ENCODE measurements at places on chromosomes 12 and 14.

- no peak for DNase-seq
These were observed 106.4 kb downstream of the EPS8 start for GRCh38 chr12:15682826-15683225.

- no peak for DNase-seq
These were observed 83.4 kb downstream of the CNTN1 start for GRCh38 chr12:40775661-40776060.

DNA sequence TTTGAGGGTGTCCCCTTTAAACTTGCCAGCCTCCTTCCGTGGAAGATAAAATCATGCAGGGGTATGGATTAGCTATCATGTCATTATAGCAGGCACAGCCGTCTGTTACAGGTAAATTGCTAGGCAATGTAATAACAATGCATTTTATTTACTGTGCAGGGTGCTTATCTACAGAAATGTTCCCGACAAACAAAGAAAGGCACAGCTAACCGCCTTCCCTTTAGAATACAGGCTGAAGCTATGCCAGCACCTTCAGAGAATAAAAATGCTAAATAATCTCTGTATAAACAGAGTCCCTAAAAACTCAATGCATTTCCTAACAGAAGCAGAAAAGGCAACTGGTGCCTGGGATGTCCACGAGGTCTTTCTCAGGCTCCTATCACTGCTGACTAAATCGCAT, 239.2 kb downstream of the SPTSSA start:
- no peak for DNase-seq

GRCh38 chr14:37595809-37596621, 586 bp downstream of the TTC6 start:
- peak; percentile 74 for DNase-seq

DNA sequence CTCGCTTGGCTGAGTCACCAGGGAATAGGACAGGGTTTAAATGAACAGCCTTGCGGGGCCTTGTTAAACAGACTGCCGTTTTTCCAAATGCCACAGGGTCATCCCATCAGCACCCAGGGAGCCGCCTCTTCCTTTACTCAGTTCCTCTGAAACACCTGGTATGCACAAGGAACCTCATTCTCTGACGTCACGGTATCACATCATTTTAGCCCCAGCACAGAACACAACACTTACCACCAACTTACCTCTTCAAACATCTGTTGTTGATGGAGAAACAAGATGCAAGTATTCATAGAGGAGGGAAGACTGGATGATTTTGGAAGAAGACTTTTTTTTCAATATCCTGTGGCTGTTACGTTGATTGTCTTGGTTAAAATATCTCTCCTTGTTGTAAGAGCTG, 535.3 kb upstream of the TMEM132C start:
- no peak for DNase-seq

DNA sequence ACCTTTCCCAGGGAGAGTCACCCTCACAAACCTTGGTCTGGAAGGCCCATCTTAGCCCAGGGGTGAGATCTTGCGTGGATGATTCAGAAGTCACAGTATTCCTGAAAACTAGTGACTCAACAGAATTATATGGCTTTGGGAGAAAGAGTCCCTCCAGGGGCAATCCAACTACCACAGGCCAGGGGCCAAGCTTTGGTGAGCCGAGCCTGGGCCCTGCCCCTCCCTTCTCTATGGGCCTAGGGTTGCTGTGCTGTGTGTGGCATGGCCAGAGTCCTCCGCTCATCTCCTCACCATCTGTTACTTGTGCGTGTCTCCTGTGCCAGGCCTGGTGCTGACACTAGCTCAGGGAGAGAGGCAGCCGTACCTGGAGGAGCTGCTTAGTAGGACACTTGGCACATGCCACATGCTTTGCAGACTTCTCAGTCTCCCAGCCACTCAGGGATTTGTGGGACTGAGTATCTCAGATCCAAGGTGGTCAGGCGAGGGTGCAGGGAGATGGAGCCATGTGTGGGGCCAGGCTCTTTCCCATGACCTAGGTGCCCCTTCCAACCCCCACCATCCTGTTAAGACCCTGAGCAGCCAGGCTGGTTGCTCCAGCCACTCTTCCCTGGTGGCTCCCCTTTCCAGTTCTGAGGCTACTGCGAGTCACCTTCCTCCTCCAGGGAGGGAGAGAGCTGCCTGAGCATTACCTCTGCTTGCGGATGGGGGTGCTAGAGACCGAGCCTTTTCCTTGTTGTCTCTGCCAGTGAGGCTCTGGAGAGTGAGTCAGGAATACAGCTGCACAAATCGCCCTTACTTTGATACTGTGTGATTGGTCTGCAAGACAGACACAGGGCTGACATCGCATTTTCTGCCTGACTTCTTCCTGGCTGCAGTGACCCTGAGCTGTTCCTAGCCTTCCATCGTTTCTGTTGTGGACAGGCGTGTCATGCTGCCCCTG, 94.1 kb downstream of the SLC25A47 start:
- peak; percentile 85 for DNase-seq

DNA sequence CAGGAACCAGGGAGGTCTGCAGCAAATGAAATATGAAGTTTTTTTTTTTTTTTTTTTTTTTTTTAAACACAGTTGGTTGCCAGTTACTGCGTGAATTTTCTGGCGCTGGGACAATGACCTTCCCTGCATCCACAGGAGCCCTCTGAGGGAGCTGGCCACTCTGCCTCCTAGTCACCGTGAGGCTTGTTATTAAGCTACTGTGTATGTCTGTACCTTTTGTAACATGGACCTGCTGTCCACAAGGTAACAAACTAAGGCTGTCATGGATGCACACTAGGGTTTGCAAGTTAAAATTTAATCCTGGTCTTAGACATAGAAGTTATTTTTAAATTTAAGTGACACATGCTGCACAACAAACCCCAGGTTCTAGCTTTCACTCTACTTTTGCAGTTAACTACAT, 211.0 kb downstream of the SSPN start:
- DNase-seq: no peak

GRCh38 chr12:115386946-115387345, 703.0 kb upstream of the TBX3 start:
- DNase-seq: no peak

- no peak for DNase-seq
These were observed 6.3 kb upstream of the NFE2 start for GRCh38 chr12:54306925-54307741.

DNA sequence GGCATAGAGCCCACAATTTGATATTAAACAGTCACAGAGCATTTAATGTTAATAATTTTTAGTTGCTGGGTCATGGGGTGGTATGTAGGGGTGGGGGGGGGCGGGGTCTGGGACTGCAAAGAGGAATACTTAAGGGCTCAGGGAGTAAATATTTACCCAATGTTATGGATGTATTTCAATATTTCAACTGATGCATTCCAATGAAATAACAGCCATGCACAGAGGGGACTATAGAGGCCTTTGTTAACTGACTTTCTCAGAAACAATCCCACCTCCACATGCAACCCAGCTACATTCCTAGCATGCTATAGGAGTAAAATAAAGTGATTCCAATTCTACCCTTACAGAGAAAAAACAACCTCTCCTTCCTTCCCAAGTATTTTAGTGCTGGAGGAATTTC, 7.9 kb upstream of the BBS10 start:
- DNase-seq: no peak

- DNase-seq: no peak
These were observed 57.6 kb downstream of the HEATR5A start for GRCh38 chr14:31362746-31363145.

DNA sequence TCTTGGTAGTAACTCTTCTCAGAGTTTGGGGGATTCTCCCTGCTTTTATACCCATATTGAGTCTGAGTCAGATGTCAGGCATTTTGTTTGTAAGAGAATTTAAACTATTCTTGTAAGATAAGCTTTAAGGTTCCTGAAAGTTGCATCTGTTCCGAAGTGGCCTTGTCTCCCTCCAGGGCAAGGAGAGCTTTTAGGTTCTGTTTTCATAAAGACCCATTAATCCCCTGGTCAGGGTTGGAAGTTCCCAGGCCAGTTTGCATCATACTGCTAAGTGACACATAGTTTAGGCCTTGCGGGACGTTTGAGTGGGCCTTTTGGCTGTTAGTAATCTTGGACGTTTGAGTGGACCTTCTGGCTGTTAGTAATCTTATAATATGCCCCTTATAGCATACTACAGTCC, 396.7 kb downstream of the NPAS3 start:
- DNase-seq: no peak

GRCh38 chr12:53383258-53383657, 3.3 kb downstream of the SP1 start:
- DNase-seq: no peak

- peak; percentile 89 for DNase-seq
These were observed at the start of gene GLIPR1L1 for GRCh38 chr12:75334384-75335030. TSS of gene GLIPR1L1 (plus strand) at chr12:75334670. CDS start at chr12:75334729, 59 bp downstream.

GRCh38 chr14:50530794-50531365, 1.5 kb downstream of the MAP4K5 start:
- peak; percentile 12 for DNase-seq

Data from retina (tissue), 1 donor.